ENCODE measurements at places on chromosomes 16 and 17. TPM values are rescaled to one million over a fixed set of nuclear protein-coding genes. Genes with fewer than 3 reads are reported as not detected.

SKAP1 gene
- not detected for total RNA-seq

PRAC2 gene
- total RNA-seq, result not detected

GRCh38 chr17:72034000-72034399 is 86.8 kb upstream of the SOX9 start:
- no peak overlapping the region for H3K27ac ChIP-seq
- H3K36me3 ChIP-seq, result no peaks in the 10 kb centered on the region
- H3K4me1 ChIP-seq, result no peaks in the 10 kb centered on the region
- DNase-seq, result no peak

DNA sequence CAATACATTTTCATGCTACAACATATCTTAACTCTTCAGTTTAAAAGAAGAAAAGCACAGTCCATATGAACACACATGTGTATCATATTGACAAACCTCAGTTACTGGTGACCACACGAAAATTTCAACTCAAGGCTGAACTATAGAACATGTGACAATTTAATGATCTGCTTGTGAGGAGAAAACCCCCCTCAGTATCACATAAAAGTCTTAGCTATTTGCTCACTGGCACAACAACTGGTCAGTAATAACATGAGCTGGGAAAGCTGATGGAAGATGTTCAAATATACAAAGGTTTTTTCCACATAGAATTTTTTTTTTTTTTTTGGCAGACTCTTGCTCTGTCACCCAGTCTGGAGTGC is 19.5 kb downstream of the ZNF652 start:
- no peaks in the 10 kb centered on the region for H3K27me3 ChIP-seq
- H3K27ac ChIP-seq, result no peak overlapping the region
- no peaks in the 10 kb centered on the region for H3K36me3 ChIP-seq
- no peak for DNase-seq
- H3K4me3 ChIP-seq, result no peak overlapping the region

GRCh38 chr16:88785106-88785924 is at the start of gene PIEZO1:
PIEZO1 (minus strand) TSS chr16:88785220; CDS start chr16:88784964, 256 bp downstream.
- no peaks in the 10 kb centered on the region for H3K36me3 ChIP-seq
- H3K27ac ChIP-seq, result peak within 1 kb of the TSS; percentile 90

DNA sequence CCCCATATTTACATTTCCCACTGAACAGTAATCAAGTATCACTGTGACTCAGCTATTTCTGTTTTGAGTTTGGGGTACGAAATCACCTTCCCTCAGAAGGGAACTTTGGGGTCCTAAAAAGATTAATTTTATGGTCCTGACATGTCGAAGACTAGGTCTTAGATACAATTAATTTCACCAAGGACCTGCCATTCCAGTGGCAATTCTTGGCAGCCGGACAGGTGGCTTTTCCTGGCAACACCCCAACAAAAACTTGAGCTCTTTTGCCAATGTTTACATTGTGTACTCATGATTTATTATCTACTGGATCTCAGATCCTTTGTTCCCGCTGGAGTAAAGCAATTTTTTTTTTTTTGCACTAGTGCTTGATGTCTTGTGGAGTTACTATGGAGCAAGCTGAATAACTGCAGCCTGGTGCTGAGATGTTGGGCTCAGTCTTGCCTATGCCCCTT is 14.4 kb downstream of the SLFN5 start:
- DNase-seq, result no peak
- H3K4me3 ChIP-seq, result no peak overlapping the region
- H3K27me3 ChIP-seq, result no peaks in the 10 kb centered on the region
- peaks cover 13% of the 10 kb centered on the region for H3K4me1 ChIP-seq
- H3K27ac ChIP-seq, result no peak overlapping the region
- peaks cover 21% of the 10 kb centered on the region for H3K36me3 ChIP-seq

- H3K36me3 ChIP-seq, result peaks cover 43% of the 10 kb centered on the region
- no peak overlapping the region for H3K4me3 ChIP-seq
- H3K27ac ChIP-seq, result peak overlapping the region; percentile 74
- peaks cover 47% of the 10 kb centered on the region for H3K4me1 ChIP-seq
- H3K27me3 ChIP-seq, result no peaks in the 10 kb centered on the region
- DNase-seq, result no peak
Observed at GRCh38 chr16:70679671-70680494, 6.0 kb downstream of the MTSS2 start.

DNA sequence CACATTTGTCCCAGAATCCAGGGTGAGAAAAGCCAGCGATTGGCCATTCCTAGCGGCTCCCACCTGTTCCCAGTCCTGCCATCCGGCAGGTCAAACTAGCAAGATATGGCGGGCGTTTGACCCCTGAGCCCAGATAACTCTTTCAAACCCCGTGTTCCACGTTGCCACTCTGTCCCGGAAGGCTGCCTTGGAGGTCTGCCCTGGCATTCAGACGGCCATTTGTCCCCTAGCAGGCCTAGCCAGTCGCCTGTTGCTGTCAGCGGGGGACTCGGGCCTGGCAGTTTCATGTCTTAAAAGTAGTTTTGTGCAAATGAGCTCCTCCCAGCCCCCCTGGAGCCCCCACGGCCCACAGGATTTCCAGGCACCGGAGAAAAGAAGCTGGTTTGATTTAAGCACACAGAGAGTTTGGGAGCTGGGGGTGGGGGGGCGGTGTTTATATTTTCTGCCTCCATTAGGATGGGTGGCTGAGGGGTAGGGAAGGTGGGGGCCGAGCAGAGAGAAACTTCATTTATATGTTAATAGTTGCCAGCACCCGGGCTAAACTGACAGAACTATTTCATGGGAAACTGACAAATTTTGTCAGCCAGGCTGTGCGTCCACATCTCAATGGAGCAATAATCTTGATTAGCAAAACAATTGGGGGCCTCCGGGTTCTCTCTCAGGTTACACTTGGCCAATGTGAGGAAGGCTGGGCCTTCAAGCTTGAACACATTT is 240.9 kb upstream of the SALL1 start:
- H3K4me3 ChIP-seq, result no peak overlapping the region
- H3K27me3 ChIP-seq, result no peaks in the 10 kb centered on the region
- H3K27ac ChIP-seq, result no peak overlapping the region
- no peaks in the 10 kb centered on the region for H3K36me3 ChIP-seq

- no peaks in the 10 kb centered on the region for H3K4me1 ChIP-seq
- H3K27me3 ChIP-seq, result no peaks in the 10 kb centered on the region
- peaks cover 5% of the 10 kb centered on the region for H3K36me3 ChIP-seq
- H3K4me3 ChIP-seq, result no peak overlapping the region
- DNase-seq, result no peak
Observed at GRCh38 chr16:87978127-87978526, 26.9 kb downstream of the BANP start.

DNA sequence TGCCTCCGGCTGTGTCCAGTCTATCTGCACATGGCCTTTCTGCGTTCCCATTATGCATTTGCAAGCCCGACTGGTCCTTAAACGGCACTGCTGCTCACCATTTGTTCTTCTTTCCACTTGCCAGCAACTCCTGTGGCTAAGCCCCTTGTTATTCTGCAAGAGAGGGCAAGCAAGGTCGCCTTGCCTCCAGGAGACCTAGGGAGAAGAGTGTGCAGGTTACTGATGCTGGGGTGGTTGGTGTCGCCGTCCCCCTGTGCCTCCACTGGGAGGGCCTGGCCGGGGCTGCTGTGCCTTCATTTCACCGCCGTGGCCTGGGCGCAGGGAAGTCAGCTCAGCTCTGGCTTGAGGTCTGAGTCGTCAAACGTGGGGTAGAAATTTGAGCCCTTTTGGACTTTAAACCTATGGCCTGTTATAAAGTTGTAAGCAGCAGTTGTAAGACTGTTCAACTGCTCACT is 12.7 kb downstream of the SLC6A4 start:
- H3K4me3 ChIP-seq, result no peak overlapping the region
- no peaks in the 10 kb centered on the region for H3K4me1 ChIP-seq
- H3K27ac ChIP-seq, result no peak overlapping the region
- DNase-seq, result no peak

DNA sequence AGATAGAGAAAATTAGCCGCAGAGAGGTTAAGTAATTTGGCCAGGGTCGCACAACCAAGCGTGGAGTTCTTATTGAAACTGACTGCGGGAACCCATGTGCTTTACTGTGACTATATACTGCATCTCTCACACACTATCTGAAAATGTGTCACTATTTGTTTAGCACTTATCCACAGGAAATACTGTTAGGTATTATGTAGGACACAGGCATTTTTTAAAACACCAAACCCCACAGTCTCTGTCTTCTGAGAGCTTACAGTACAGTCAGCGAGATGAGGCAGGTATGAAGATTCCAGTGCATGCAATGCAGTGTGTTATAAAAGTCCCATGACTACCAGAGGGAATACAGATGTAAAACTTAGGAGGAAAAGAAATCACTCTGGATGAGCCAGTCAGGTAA is 11.3 kb downstream of the RBL2 start:
- H3K4me1 ChIP-seq, result no peaks in the 10 kb centered on the region
- H3K36me3 ChIP-seq, result peaks cover 61% of the 10 kb centered on the region
- no peak for DNase-seq
- H3K27me3 ChIP-seq, result no peaks in the 10 kb centered on the region
- no peak overlapping the region for H3K4me3 ChIP-seq
- no peak overlapping the region for H3K27ac ChIP-seq

GRCh38 chr16:77165006-77165405 is 26.0 kb upstream of the MON1B start:
- H3K4me1 ChIP-seq, result no peaks in the 10 kb centered on the region
- no peaks in the 10 kb centered on the region for H3K36me3 ChIP-seq
- no peak for DNase-seq
- H3K27me3 ChIP-seq, result no peaks in the 10 kb centered on the region
